ENCODE measurements at places on chromosomes 6 and 20.

GRCh38 chr20:23530937-23531567 lies 37.2 kb downstream of the CST9L start:
- DNase-seq: no peak

DNA sequence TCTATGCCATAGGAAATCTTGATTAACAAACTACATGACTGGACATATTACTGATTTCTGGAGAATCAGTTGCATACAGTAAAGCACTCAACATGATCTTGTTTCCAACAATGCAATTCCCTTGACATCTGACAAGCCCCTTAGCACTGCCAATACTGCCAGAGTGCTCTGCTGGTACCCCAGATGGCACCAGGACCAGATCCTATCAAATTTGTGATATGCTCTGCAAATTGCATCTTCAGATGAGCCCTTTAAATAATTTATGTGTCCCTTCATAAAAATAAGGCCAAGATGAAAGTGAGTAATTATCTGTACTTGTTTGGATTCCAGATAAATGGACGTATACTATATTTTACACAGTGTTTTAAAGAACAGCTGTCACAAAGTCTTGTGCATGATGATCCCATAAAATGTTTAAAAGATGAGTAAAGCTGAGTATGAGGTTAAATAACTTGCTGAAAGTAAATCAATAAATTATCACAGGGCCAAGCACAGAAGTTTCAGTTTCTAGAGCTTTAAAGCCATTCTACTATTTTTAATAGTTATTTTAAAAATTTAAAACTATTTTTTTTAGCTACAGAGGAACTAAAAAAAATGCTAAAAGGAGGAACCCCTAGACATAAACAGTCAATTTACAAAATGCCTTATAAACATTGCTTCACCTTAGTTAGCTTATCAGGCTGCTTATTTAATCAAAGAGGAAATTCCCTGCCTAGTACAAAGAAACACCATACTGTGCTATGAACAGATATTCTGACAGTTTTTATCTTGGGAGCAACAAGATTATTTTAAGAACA lies 42.1 kb downstream of the NUDT3 start:
- peak; percentile 21 for DNase-seq

DNA sequence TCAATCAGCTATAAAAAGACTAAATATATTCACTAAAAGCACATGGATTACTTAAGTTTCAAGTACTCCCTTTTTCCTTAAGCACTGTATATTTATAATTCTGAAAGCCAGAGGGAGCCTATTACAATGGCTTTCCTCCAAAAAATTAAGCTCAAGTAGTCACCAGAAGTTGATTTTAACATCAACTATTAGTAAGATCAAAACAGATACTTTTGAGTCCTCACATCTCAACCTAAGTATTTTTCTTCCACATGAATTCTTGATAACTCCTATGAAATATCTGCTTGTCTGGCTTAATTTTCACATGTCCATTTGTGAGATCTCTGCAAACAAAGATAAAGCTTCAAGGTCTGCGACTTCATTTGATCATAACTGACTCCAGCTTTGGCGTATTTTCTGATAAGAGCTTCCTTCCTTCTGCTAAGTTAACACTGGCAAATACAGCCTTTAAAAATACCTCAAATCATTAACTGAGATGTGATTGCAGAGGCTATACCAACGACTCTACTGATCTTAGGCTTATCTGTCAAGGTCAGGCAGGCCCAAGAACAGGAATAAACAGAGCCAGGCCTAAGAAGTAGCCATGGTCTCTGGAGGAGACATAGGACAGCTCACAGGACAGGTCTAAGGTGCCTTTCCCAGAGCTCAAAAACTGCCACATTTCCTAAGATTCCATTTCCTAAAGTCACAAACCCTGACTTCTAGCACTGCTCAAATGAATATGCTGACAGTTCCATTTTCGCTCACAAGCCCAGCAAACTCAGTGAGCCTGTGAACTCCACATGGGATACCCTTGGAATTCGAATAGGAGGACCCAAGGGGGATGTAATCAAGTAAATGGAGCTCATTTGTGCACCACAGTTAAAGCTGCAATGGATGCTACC lies 10.0 kb downstream of the SNX5 start:
- no peak for DNase-seq

- no peak for DNase-seq
Measured at GRCh38 chr20:31868853-31869672, 1.3 kb downstream of the DUSP15 start.

GRCh38 chr6:27156874-27157458 lies 90.5 kb upstream of the PRSS16 start:
- DNase-seq: no peak

- DNase-seq: no peak
Measured at GRCh38 chr6:2632368-2632767, 118.4 kb downstream of the MYLK4 start.

- DNase-seq: no peak
Measured at GRCh38 chr6:7136859-7137334, 29.1 kb downstream of the RREB1 start.

- DNase-seq: no peak
Measured at GRCh38 chr6:128414943-128415342, 105.5 kb downstream of the PTPRK start.

DNA sequence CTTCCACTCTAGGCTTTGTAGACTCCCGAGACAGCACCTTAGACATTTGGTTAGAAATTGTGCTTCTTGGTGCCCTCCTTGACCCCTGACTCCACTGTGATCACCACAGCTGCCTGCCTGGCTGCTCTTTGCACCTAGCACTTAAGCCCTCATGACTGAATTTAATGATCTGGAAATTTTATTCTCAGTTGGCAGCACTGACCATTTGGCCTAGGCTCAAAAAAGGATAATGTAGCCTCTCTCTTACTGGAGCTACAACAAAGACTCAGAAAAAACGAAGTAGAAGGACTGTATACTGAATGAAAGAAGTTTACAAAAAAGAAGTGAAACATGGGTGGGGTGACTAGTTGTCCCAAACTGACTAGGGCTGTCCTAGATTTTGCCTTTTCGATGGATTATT lies 11.3 kb upstream of the ABRACL start:
- DNase-seq: no peak

DNA sequence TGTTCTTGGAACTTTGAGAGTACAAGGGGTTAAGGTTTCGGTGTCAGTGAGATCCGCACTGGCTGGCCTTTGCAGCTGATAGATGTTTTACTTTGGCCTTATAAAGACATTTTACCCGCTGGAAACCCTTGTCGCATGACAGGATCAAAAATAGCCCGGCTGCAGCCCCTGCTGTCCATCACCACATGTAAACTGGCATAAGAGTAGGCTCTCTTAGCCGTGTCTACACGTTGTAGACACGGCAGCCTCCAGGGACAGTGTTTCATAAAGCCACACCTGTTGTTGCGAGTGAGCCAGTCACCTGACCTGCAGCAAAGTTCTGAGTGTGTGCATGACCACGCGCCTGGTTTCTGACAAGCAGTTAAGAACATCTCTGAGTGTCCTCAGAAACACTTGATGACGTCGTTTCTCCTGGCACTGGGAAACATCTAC lies 8.5 kb downstream of the RBM24 start:
- no peak for DNase-seq

- DNase-seq: peak; percentile 75
Measured at GRCh38 chr6:134177753-134178160, 125.3 kb upstream of the SLC2A12 start.

DNA sequence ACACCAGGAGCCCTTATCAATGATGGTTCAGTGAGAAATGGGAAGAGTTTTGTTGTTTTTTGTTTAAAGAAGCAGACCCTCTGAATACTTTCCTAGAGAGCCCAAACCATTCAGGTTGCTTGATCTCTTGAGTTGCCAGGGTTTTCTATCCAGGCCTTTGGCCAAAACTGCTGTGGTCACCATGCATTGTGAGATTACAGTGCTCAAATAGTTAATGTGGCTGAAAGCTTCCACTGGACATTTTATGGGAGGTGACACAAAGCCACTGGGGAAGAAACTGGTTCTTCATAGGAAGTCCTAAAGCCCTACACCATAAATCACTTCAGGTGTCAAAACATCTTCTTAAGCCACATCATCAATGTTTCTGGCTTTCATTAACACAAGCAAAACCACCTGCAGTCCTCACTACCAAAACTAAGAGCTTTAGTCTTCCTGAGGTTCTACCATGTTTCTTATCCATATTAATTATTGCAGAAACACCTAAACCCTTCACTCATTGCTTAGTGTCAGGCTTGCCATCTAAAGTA lies 101.6 kb downstream of the IBTK start:
- no peak for DNase-seq

DNA sequence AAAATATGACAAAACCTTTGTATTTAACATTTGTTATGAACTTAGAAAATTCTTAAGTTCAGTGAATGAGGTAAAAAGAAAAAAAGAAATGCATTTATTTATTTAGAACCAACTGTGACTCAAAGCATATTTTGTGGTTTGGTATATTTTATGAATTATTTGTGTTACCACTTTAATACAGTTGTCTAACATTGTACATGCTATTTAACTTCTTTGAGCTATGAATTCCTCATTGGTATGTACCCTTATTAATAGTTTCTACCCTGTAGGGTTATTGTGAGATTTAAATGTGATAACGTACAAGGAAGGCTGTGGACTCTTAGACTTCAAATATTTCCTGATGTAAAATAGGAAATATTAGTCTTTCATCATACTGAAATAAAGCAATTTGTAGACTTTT lies 162.6 kb downstream of the MMUT start:
- no peak for DNase-seq

DNA sequence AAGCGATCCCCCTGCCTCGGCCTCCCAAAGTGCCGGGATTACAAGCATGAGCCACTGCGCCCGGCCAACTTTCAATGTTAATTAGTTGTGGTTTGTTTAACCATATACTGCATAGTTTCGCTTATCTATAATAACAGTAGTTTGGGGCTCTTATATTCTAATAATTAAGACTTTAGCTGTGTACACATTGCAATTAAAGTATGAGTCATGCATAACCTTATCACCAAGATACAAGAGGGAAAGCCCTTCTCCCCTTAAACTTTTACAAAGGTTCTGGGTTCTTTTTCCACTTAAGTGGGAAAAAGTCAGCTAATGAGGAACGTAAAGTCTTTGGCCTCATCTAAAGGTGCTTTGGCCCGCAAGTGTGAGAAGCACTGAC lies 3.2 kb upstream of the MCCD1 start:
- DNase-seq: no peak

GRCh38 chr6:117328500-117328899 lies 63.1 kb downstream of the VGLL2 start:
- DNase-seq: no peak

DNA sequence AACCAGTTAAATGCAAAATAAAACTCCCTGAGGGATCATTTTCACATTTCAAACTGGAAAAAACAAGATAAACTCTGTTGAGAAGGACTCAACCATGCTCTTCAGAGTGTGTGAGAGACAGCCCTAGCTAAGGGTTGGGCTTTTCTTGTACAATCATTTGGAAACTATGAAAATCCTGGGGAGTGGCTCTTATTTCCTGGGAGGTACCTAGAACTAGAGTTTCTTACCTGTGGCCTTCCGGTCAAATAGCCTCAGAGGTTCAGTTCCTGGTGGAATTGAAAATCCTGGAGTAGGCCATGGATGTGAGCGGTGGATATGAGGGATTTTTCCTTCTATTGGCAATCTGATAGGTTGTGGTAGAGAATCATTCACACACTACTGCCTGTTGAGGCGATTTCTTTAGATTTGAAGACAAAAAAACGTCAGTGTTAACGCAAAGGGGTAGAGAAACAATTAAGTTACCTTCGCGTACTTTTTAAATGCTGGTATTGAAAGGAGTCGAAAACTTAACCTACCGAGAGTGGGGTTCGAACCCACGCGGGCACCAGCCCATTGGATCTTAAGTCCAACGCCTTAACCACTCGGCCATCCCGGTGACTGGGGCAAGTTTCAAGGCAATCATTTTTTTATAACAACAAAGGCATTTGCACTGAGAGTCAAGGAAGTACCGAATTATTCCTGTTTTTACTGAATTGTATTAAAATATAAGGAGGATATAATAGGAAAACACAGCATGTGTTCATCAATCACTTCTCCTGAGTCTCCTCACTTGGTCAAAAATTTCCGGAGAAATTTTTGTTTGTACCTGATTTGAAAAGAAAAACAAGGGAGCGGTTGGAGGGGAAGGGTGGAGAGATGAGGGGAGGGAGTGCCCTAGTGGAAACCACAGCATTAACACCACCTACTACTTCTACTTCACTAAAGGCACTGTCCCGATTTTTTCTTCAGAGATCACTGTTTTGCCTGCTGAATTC lies 191.3 kb downstream of the OR2B2 start:
- no peak for DNase-seq

GRCh38 chr20:61728326-61728725 lies 337.4 kb downstream of the TAF4 start:
- no peak for DNase-seq

DNA sequence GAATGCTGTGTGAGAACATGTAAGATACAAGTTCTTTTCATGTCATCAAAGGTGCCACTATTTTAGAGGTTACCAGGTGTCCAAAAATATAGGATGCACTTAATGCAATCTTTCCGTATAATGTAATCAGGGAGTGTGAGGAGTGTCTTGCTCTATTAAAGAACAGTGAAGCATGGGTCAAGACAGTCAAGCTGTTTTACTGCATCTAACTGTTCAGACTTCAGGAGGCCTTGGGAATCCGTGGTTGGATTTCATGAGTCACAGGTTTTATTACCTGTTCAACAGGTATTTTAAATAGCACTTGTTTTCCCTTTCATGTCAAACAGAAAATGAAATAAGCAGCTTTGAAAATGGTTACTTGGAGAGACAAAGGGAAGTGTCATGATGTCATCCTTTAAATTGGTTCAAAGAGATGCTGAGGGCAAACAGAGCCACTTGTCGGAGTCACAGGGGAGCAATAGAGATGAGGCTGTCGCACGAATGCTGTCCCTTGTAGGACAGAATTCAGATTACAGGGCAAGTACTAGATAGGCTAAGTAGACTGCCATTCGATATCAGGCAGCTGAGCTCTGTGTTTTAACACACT lies 621.5 kb downstream of the QKI start:
- no peak for DNase-seq

DNA sequence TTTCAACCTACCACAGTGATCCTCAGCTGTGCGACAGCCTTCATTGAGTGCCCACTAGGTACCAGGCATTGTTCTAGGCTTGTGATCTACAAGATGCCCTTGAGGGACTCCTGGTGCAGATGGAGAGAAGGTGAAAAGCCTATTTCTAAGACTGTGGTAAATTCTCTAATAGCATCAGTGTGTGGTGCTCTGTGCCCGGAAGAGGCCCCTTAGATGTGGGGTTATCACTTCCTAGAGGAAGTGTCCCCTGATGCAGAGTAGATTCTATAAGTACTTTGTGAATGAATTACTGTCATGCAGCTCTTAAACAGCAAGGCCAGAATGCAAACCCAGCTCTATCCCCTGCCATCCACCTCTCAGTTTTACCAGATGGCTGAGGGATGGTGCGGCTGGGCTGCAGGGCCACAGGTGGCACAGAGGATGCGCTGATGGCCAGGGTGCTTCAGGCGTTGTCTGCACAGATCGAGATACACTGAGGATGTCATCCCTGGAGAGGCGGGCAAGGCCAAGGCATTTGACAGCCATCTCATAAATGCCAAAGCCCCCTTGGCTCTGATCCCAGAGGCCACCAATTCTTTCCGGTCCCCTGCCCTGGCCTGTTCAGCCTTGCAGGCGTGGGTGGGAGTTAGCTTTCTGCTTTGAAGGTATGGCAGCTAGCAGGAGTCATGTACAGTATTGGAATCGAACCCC lies 96.7 kb downstream of the TOX2 start:
- no peak for DNase-seq

Measured in AML-193 (cell line).